Activated CD4-positive, alpha-beta T cell treated with anti-CD3 and anti-CD28 coated beads, Interleukin-10, Interleukin-2, amounts not matched to agents 100 ng/mL and 50 ng/mL, durations not matched to agents 16 hours and 8 hours (primary cell): ENCODE measurements at places on chromosomes 11 and 22.
A peak's percentile ranks its signal among the peaks of the same experiment; 100 is the strongest.

DNA sequence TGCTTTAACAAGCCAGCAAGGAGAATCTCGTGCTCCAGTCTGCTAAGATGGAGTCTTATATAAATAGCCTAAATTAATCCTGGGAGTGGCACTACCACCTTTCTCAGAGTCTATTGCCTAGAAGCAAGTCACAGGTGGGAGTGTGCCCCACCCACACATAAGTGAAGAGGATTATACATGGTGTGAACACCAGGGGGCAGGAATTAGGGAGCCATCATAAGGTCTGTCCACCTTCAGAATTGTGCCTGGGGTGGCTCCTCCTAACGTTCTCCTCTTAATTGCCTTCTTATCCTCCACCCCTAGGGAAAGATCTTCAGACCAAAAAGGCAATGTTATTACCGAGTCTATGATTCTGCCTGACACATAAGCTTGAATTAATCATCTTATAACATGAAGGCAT lies 276.8 kb upstream of the SESN3 start:
- DNase-seq: no peak

DNA sequence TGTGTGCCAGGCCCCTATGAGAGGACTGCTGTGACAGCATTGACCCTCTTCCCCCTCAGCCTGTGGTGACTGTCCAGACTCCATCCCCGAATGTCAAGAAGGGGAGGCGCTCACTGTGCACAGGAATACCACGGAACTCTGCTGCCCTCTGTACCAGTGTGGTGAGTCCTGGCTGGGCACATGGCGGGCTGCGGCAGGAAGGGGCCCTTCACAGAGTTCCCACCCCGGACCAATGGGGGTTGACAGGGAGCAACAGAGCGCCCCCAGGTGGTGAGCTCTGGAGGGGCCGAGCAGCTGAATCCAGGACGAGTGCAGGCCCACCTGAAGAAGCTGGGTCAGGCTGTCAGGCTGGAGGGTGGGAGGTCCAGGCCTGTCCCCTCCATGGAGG lies 83.8 kb upstream of the MYOD1 start:
- no peak for DNase-seq

DNA sequence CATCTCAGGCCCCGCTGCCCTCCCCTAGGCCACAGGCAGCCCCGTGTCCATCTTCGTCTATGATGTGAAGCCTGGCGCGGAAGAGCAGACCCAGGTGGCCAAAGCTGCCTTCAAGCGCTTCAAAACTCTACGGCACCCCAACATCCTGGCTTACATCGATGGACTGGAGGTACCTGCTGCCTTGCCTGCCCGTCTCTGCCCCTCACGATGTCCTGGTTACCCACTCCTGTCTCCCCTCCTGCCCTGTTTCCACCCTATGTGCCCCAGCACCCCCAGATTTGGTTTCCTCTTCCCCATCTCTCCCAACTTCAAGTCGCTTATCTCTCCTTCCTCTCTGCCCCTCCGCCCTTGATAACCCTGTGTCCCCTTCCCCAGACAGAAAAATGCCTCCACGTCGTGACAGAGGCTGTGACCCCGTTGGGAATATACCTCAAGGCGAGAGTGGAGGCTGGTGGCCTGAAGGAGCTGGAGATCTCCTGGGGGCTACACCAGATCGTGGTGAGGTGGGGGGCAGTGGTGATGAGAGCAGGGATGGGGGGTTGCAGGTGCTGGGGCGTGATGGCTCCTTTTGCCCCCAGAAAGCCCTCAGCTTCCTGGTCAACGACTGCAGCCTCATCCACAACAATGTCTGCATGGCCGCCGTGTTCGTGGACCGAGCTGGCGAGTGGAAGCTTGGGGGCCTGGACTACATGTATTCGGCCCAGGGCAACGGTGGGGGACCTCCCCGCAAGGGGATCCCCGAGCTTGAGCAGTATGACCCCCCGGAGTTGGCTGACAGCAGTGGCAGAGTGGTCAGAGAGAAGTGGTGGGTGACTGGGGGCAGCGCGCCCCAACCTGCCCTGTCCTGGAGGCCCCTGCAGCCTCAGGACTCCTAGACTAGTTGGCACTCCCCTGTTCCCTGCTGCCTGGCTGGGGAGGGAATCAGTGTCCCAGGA lies 930 bp downstream of the SCYL1 start:
- DNase-seq: no peak

GRCh38 chr11:64356498-64357411 lies 2.2 kb upstream of the RPS6KA4 start:
- peak; percentile 56 for DNase-seq

DNA sequence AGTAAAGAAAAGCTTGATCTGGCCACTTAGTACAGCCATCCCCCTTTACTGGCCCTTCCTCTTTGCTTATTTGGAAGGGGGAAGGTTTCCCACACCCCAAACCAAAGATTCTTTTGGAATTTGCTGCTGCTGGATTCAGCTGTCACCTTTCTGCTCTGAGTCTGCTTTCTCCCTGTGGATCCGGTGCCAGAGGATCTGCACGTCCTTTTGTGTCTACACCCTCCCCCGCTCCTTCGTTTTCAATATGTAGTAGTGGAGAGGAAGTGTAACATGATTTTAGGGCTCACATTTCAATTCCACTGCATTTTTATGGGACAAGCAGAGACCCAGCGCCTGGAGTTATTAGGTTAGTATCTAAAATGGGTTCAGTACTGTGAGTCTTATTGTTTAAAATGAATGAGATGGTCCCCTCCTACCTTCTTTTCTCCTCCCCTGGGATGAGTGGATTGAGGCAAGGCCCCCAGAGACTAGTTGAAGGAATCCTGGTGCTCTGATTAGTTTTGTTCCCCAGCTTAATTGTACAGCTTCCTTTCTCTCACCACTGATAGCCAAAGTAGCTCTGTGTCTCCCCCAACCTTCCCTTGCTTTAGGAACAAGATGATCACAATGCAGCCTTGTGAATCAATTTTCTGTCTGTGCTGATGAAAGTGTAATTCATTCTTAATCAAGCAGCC lies 30.5 kb upstream of the CABP7 start:
- DNase-seq: no peak

DNA sequence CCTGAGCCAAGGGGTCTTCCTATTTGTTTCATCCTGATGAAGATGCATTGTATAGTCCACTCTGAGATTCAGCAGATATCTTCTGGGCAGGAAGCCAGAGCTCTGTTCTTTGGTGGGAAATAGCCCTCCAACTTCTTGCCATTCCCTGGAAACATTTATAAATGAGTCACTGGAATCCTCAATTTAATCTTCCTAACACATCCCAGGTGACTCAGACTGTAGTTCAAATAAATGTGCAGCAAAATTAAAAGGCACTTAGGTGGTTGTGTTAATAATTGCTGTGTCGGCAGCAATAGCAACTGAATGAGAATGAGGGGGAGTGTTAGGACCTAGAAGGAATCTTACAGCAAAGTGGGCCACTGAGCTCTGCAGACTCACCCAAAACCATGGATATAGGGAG lies 108.6 kb downstream of the INSC start:
- no peak for DNase-seq

- DNase-seq: no peak
These were observed 20.7 kb upstream of the CECR2 start for GRCh38 chr22:17348464-17349103.

GRCh38 chr11:77384571-77384970 lies 83.1 kb upstream of the GDPD4 start:
- no peak for DNase-seq

- no peak for DNase-seq
These were observed 1.5 kb downstream of the PRRG4 start for GRCh38 chr11:32831221-32831620.

GRCh38 chr11:6622261-6623171 lies 3.3 kb upstream of the TPP1 start:
- no peak for DNase-seq

DNA sequence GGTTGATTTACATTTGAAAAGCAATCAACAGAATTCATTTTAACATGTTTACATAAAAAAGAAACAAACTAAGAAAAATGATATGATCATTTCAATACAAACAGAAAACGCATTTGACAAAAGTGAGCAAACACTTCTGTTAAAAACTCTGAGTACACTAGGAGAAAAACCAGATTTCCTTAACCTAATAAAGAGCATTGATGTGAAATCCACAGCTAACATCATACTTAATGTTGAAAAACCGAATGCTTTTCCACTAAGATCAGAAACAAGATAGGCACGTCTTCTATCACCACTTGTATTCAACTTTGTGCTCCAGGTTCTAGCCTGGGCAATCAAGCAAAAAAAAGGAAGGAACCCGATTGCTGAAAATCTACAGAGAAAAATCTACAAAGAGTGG lies 227.6 kb downstream of the SBF2 start:
- no peak for DNase-seq

DNA sequence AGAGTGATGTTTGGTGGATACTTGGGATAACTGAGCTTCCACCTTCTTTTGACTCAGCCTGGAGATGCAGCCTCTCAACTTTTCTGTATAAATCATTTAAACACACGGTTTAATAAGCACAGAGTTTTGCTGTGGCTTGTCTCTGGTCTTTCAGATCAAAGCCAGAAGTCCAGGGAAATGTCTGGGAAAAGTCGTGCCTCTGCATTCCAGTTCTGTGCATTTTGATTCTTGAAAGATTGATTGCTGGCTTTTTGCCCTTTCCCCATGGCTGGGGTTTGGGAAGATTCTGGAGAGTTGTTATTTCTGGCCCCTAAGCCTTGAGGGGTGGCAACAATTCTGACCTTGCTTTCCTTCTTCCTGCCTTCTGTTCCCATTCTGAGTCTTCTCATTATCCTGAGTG lies 154.1 kb downstream of the COMMD9 start:
- DNase-seq: no peak

DNA sequence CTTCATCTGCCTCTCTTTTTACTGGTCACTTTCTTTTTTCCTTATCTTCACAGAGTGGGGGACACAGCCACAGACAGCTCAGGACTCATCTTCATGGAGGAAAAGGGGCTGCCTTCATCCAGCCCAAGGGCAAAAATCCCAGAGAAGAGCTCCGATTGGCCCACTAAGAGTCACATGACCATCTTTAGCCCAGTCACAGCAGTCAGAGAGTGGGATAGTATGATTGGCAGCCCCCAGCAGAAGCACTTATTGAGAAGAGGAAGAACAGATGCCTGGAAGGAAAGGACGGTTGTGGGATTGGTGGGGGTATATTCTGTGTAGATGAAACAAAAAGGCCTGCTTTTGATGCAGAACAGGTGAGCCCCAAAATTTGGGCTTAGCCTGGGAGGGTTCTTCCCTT lies 77.8 kb downstream of the MN1 start:
- no peak for DNase-seq

GRCh38 chr11:57482782-57483561 lies 22.6 kb downstream of the RTN4RL2 start:
- peak; percentile 63 for DNase-seq

GRCh38 chr11:125519860-125520834 lies 24.1 kb upstream of the FEZ1 start:
- no peak for DNase-seq

DNA sequence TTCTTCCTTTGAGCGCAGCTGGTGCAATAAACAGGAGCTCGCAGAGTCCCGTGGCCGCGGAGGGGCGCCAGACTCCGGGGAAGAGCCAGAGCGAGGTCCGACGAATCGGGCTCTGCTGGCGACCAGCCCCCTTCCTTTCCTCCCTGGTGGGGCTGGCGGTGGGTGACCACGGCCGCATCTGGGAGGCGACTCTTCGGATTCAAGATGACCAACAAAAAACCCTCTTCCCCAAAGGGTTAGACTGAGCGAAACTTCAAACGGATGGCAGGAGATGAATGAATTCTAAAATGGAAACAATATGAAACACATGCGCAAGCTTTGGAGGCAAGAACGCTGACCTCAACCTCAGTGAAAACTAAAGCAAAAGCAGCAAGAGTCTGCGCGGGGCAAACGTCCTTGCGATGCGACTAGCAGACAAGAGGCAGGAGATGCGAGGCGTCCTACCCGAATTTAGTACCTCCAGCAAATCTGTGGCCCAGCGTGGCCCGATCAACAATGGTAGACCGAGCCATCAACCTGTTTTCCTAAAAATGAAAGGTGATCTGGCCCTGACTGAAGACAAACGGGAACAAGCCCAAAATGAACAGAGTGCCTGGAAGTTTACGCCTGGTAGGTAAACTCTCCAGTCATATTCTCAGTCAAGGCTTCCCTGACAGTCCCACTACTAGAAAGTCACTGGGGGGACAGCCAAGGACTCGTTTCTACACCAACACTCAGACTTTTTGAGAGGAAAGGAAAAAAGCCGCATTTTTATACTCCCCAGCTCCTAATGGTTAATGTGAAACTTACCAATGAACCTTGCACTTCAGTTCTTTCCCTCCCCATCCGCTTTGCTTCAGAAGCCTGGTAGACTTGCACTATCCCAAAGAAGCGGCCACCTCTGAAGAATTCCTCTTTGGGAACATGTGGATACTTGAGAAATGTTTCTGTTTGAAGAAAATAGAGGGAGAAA lies 11.6 kb downstream of the MMP3 start:
- DNase-seq: peak; percentile 30
